ENCODE measurements at places on chromosomes 16 and 17.

- DNase-seq = no peak
Measured at GRCh38 chr17:28144019-28144418, 101.5 kb downstream of the NLK start.

DNA sequence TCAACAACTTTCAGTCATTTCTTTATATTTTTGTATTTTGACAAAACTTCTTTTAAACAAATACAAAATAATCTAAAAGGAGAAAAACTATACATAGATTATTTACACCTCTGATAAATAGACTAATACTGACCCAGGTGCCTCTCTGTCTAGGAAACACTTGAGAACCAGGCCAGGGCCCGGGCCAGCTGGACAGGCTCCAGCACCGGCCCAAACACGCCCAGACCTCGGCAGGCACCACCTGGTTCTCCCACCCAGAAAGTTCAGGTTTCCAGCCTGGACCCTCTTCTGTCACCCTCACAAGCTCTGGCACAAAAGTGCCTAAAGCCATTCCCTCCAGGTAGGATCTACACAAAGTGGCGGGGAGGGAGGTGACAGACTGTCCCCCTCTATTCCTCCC lies 97.0 kb upstream of the DNAH17 start:
- DNase-seq = no peak

GRCh38 chr17:45973946-45974859 lies 24.8 kb upstream of the STH start:
- DNase-seq = no peak

- no peak for DNase-seq
Measured at GRCh38 chr17:12046786-12047185, 26.1 kb downstream of the MAP2K4 start.

- no peak for DNase-seq
Measured at GRCh38 chr17:17035920-17036523, 6.2 kb upstream of the MPRIP start.

- no peak for DNase-seq
Measured at GRCh38 chr16:2242598-2242997, 6.4 kb downstream of the DNASE1L2 start.

DNA sequence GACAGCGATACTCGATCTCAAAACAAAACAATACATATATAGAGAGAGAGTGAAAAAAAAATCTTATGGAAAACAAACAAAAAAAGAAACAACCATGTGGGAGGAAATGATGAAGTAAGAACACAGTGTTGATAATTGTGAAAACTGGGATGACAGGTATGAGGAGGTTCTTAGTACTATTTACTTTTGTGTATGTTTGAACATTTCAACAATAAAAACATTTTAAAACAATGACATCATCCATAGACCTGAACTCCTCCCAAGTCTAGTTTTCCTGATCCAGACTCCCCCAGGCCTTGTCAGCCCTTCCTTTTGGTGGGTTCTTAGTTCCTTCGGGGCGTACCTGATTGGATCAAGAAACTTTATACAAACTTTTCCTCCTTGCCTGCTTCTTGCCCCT lies 51.7 kb downstream of the CCDC42 start:
- DNase-seq = no peak

- no peak for DNase-seq
Measured at GRCh38 chr16:77849646-77850258, 61.4 kb downstream of the VAT1L start.

DNA sequence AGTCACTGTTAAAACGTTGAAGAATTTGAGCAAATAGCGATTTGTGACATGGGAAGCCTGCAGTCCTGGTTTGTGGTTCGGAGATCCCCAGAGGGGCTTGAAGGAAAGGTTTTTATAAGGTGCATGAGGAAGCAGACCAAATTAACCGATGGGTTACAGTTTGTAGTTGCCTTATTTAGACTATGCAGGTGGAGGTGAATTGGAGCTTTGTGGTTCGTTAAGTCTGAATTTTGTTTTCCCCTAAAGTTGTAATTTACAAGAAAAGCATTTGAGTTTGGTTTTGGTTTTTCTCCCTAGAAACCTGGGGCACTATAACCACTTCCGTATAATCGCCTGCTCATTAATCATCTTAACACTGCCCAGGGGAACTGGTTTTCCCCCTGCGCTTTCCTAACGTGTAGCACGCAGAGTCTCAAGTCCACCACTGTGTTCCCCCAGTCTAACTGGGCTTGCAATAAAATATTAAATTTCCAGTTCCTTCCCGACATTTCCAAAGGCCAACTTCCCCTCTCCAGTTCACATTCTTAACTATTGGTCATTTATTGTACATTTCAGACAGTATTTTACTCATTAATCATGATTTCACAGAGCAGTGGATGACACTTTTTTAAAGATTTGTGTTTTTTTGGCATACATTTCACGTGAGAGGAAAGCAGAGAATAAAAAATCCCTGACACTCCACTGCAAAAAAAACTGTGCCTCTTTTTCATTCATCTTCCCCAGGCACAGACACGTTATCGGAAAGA lies 932 bp downstream of the ZNF267 start:
- peak; percentile 71 for DNase-seq

DNA sequence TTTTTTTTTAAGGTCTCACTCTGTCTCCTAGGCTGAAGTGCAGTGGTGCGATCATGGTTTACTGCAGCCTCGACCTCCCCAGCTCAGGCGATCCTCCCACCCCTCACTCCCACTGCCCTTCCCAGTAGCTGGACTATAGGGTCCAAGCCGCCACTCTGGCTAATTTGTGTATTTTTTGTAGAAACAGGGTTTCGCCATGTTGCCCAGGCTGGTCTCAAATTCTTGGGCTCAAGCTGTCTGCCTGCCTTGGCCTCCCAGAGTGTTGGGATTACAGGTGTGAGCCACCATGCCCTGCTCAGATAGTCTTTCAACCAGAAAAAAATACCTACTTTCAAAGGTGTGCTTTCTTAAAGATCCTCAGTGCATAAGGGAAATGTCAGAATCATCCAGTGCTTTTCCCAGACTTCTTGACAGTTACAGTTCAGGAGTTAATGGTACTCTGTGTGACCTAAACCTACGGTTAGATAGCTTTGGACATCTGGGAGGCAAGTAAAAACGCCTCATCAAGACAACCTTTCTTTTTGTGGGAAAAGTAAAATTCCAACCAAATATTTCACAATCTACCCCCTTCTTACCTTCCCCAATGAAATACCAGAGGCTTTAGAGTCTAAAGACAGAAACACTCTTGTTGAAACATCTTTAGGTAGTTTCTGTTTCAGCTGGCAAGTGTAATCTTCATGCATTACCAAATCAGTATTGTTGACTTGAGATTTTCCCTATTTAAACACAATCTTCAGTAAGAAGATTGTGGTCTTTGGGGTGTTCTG lies 6.8 kb downstream of the RSPRY1 start:
- no peak for DNase-seq

DNA sequence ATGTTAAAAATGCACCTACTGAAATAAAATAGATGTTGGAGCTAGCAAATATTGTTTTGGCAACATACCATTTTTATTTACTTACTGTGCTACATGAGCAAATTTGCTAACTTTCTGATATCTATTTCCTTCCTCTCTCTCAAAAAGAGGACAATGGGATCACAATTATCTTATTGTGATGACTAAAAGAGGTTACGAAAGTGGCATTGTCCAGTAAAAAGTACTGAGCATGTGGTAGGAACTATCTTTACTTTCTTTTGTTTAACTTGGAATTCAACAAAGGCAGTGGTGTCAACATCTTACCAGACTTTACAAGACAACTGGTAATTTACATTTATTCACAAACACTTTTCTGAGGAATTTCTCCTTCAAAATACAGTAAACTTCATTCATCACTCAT lies 1542.6 kb upstream of the CDH8 start:
- DNase-seq = no peak

GRCh38 chr16:7440886-7441400 lies 108.3 kb downstream of the RBFOX1 start:
- DNase-seq = no peak

- no peak for DNase-seq
Measured at GRCh38 chr16:50607447-50607846, 59.3 kb downstream of the NKD1 start.

GRCh38 chr16:73796241-73796640 lies 500.4 kb upstream of the PSMD7 start:
- no peak for DNase-seq

DNA sequence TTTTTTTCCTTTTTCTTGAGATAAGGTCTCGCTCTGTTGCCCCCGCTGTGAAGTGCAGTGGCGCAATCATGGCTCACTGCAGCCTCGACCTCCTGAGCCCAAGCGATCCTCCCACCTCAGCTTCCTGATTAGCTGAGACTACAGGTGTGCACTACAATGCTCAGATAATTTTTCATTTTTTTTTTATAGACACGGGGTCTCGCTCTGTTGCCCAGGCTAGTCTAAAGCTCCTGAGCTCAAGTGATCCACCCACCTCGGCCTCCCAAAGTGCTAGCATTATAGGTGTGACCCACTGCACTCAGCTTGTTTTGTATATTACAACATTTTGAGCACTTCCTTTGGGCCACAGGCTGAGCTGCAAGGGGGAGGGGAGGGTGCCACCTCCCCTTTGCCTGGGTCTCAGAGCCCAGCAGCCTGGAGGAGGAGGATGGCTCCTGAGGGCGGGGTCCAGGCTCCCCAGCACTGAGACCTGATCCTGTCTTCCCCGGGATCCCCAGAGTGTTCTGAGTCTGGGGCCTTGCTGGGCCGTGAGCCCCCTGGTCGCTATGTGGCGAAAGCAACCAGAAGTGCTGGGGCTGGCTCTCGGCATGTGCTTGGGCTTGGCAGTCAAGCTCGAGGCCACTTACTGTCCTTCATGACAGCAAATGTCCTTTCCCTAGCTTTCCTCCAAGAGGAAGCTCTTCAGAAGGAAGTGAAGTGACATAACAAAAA lies 8.1 kb downstream of the DEF8 start:
- DNase-seq = no peak

DNA sequence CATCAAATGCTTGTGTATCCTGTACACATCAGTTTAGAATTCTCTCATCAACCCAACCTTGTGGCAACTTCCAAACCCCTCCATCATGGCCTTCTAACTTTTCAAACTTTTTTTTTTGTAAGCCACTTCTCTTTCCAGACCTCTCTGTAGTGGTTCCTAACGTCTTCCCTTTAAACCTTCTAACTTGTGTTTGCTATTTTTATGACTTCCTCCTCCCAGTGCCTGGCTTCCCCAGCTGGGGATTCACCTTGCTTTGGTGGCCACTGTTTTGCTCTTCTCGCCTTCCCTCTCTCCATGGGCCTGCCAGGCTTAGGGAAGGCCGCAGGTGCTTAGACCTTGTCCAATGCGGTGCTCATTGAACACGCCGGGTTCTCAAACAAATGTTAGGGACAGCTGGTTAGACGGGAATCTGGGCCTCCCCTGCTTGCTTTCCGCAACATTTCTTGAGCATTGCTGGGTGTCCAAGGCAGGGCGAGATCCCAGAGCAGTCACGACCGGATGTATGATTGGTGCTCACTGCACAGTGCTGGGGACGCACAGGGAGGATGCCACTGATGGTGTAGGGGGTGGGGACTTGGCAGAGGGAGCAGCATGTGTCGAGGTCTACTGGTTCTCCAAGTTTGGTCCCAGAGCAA lies 1.1 kb upstream of the XYLT2 start:
- DNase-seq = no peak

DNA sequence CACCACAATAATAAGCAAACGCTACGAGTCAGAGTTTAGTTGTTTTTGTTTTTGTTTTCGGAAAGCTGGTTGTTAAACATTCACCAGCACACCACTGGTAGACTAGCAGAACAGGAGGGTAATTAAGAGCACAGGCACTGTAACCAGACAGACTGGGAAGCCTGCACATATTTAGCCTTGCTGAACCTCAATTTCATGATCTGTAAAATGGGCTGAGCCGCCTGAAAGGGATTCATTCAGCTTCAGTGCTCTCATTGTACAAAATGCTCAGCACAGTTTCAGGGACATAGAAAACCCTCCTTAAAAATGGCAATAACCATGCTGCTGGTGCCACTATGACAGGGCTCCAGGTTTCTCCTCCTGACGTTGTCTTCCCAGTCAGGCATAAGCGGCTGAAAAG lies 66.4 kb downstream of the TMEM114 start:
- DNase-seq = no peak

GRCh38 chr17:44210342-44211192 lies 8.9 kb downstream of the UBTF start:
- no peak for DNase-seq

Data from PC-9 (cell line).